ENCODE measurements at places on chromosomes 6 and 20.

GRCh38 chr6:3489027-3489757 is 32.3 kb upstream of the SLC22A23 start:
- DNase-seq: no peak

DNA sequence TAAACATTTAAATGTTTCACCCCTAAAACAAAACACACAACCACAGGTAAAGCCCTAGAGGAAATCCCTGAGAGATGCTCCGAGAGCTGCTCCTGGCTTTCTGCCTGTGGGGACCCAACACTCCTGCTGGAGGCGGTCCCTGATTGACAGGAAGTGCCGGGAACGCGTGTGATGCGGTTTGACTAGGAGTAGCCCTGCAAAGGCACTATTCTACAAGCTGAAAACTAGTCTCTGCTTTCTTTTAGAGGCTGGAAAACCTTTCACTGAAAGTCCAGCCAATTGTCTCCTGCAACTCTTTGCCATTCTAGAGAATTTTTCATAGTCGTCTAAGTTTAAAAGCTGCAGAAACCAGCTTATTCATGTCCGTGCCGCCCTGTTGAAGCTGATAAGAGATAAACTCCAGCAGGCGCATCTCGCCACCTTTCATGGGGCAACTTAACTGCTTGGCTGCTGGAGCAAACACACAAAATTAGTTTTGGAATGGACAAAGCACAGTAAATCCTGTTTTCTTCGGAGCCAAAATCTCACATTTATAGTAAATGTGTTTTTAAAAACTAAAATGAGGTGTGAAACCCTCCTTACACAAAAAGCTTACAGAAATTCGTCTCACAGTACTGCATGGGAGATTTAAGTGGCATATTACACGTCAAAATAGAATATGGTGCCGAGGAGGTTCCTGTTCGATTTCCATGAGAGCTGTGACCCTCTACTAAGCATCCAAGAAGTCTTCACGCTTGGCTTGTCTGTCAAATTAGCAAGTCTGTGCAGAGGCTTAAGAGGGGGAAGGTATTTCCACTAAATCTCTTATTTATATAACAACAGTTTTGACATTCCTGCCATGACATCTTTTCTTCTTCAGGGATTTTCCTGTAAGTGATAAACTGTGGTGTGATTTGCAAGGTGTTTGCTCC is 46.9 kb downstream of the DACT2 start:
- DNase-seq: no peak

GRCh38 chr20:34747479-34747878 is 43.3 kb downstream of the TP53INP2 start:
- no peak for DNase-seq

DNA sequence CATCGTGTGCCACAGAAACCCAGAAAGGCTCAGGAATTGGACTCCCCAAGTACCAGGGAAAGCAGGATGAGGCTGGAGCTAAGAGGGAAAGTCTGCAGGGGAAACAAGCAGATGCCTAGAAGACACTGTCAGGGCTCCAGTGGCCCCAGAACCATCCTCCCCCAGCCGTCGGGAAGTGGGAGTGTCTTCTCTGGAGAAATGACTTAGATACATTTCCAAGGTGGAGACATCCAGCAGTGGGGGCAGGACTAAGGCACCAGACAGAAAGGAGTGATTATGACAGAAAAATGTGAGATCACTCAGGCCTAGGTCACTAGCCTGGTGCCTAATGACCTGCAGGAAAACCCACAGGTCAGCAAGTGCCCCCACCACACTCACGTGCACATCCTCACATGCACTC is 36.0 kb upstream of the VSX1 start:
- DNase-seq: no peak

GRCh38 chr6:158399040-158399700 is 86.9 kb downstream of the TULP4 start:
- no peak for DNase-seq

Measured in RWPE1 (cell line).